Cortex of kidney (tissue), 1 donor: ENCODE measurements at places on chromosomes 1 and 21.

- no peak for DNase-seq
Measured at GRCh38 chr21:39675590-39675989, 62.9 kb downstream of the B3GALT5 start.

- no peak for DNase-seq
Measured at GRCh38 chr1:84698151-84699110, 8.2 kb upstream of the SSX2IP start.

GRCh38 chr1:20439282-20439681 lies 46.7 kb downstream of the CAMK2N1 start:
- no peak for DNase-seq

GRCh38 chr1:174912264-174912663 lies 87.5 kb upstream of the CACYBP start:
- no peak for DNase-seq

DNA sequence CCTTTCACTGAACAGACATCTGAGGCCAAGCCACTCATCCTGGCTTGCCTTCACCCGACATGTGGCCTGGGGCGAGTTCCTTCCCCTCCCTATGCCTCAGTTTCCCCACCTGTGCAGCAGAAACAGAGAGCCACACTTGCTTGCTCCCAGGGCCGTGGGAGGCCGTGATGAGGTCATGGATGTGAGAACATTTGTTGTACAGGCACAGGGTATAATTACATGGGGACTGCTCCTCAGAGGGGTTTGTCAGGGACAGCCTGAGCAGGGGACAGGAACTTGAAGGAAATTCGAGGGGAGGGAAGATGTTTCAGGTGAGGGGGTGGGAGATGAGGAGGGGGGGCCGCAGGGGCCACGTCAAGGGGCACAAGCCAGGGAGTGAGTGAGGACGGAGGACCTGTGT lies 56.1 kb downstream of the ALPL start:
- no peak for DNase-seq

DNA sequence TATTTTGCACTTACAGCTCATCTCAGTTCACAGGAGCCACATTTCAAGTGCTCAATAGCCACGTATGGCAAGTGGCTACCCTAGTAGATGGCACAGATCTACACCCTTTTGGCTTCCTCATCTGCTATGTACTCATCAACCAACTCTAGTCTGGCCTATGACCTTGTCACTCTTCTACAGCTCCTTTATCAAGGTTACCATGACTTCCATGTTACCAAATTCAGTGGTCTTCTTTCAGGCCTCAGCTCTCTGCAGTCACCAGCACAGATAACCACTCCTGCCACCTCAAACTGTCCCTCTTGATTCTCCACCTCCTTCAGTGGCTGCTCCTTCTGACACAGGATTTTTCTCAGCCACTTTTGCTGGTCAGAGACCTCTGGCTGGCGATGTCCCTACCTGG lies 11.7 kb upstream of the USP48 start:
- DNase-seq = no peak

GRCh38 chr1:77594366-77595112 lies 87.9 kb downstream of the ZZZ3 start:
- no peak for DNase-seq

- no peak for DNase-seq
Measured at GRCh38 chr1:192877283-192877886, 68.5 kb downstream of the RGS2 start.

DNA sequence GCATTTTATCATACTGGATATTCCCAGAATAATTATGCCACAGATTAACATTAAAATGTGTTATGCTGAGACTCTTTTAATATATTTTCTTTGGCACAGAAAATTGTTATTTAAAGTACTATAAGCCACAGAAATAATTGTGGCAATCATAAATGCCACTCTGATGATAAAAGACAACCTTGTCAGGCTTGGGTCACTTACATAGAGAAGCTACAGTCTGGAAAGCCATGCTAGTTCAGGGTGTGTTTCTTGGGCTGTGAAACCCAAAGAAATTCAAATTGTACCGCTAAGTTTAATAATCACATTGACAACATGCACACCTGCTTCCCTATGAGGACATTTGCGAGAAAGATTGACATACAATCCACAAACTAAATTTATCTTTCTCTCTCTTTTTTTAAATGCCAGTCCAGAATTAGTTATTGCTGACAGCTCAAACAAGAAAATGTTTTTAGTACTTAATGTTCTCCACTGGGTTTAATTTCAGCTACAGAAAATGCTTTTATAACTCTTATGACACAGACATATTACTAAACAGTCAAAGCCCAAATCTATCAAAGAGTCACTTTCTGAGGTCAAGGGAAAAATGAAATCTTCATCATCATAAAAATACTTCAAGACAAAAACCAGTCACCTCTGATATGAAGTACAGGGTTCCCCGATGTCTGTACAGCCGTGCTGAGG lies 38.7 kb downstream of the TTC13 start:
- no peak for DNase-seq

DNA sequence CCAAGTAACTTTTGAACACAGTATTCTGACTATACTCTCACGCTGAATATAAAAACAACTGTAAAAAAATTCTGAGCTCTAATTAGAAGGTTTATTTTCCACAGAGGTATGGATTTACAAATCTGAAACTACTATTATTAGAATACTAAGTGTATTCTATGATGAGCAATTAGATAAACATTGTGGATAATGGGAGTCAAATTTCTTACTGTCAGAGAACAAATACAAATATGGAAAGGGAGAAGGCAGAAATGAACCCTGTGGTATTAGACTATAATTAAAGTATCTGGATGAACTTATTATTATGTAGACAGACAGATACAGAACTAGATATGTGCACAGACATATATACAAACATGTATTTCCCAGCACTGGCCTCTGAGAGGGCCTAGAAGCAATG lies 22.6 kb downstream of the ALDH9A1 start:
- DNase-seq = no peak

- DNase-seq = no peak
Measured at GRCh38 chr1:62585469-62586155, 11.7 kb upstream of the ANGPTL3 start.

DNA sequence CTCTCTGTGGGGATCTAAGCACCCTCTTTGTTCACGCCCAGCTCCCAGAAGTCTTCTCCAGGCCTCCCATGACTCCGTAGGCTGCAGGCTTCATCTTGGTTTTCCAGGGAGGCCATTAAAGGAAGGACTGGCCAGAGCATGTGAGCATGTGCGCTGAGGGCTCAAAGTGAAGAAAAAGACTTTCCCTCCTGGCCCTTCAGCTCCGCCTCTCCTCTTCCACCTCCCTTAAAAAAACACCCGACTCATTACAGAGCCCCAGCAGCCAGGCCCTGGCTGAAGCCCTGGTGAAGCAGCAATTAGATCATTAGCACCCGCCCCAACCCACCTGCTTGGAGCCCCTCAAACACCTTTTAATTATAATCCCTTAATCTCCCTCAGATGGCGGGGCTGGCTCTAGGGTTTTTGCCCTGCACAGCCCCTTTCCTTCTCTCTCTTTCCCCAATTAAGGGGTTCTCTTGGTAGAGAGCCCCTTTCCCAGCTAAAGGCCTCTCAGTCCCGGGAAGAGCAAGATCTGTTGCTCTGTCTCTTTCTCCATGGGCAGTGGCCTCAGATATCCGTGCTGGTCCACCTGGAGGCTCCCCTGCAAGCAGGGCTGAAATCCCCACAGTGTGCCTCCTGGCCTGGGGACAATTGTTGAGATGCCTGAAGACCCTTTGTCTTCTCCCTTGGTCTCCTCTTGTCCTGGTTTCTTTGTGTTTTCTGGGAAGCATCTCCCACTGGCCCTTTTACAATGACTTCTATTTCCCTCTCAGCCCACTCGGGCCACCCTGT lies 30.5 kb downstream of the RHBG start:
- DNase-seq = no peak

GRCh38 chr1:41890825-41891198 lies 27.9 kb downstream of the HIVEP3 start:
- DNase-seq = no peak

GRCh38 chr1:37071829-37072228 lies 37.5 kb upstream of the GRIK3 start:
- no peak for DNase-seq

DNA sequence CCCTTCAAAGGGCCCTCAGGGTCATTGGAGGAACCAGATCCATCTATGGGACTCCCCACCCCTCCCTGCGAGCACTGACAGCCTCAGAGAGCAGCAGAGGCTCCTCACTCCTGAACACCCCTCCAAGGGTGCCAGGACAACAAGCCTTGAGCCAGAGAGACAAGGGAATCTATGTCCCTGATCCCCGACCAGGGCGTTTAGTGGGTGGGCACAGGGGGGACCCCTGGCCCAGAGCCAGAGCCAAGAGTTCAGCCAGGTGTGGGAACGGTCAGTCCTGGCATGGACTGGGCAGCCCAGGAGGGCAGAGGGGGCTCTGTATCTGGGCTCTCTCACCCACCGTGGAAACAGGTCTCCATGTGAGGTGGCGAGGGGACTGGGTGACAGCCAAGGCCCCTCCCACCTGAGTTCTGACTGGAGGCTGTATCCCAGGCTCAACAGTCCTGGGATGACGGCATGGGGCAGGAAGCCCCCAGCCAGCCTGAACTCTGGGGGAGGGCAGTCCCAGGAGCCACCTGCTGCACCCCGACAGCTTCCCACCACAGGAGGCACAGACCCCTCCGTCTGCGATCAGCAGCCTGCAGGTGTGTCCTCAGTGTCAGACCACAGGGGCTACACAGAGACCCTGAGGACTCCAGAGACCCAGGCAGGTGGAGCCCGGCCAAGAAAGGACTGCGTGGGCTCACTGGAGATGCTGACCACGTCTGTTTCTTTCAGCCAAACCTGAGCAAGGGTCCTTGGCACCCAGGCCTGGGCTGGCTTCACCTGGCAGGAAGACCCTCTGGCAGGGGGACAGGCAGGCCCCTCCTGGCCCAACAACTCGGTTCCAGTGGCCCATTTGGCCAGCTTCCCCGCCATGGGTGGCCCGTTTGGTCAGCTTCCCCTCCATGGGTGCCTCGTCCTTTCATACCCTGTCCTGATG lies 11.2 kb upstream of the SRARP start:
- no peak for DNase-seq

GRCh38 chr1:7585216-7585907 lies 185.7 kb upstream of the VAMP3 start:
- DNase-seq = no peak

- DNase-seq = no peak
Measured at GRCh38 chr21:18382141-18382540, 21.4 kb downstream of the TMPRSS15 start.

- DNase-seq = no peak
Measured at GRCh38 chr1:32759521-32759981, 57.0 kb upstream of the SYNC start.

- DNase-seq = no peak
Measured at GRCh38 chr21:41321211-41321907, 4.8 kb downstream of the FAM3B start.

DNA sequence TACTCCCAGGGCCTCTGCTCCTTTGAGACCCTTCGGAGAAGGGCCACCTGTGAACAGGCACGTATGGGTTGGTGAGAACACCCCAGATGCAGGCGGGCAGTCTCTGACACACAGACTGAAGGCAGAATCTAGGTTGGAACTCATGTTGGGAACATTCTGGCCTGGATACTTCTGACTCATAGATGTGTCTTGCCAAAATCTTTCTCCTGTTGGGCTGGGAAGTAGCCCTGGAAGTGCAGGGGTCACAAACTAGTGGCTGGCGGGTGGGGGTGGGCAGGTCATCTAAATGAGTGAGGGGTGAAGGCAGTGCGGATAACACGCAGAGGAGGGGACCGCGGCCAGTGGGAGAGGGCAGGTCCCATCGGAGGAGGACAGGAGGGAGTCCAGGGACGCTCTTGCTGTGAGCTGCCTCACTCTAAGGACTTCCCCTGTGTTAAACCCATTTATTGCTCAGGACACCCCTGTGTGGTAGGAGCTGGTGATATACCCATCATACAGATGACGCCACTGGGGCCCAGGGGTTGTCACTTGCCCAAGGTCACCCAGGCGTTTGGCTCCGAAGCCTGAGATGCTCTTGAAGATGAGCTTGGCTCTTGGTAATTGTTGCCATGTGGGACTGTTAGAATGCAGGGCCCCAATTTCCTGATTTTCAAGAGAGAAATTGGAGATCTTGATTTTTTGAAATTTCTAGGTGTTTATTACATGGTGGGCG lies 181.0 kb downstream of the PTPRU start:
- DNase-seq = no peak

GRCh38 chr1:151838222-151839081 lies 1.2 kb downstream of the C2CD4D start:
- DNase-seq = no peak

DNA sequence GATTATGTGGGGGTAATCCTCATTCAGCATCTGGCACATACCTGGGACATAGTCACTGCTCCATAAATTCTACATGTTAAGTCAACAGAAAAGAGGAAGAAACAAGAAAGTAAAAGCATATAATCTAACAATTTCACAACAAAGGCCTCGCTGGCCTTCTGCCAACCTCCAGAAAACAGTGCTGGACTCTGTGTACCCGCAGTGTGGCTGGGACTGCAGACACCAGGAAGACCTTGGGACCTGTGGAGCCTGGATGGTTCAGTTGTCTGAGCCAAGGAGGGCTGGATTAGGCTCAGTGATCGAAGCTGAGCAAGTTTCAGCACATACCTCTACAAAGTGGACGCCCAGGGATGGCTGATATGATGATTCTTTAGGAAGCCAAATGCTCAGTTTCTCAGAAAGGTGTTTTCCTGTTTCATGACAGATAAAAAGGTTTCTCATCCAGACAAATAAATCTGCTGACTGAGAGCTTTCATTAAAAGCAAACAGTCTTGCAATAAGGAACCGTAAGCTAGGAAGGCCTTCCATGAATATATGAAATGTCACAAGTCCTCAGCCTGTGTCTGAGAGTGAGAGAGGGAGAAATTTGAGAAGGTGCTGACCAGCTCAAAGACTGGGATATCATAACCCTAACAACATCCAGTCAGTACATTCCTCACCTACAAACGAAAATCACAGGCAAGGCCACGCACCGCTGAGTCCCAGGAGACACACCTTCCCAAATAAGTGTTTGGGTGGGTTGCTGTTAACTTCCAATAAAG lies 48.4 kb downstream of the CAPZB start:
- DNase-seq = no peak

DNA sequence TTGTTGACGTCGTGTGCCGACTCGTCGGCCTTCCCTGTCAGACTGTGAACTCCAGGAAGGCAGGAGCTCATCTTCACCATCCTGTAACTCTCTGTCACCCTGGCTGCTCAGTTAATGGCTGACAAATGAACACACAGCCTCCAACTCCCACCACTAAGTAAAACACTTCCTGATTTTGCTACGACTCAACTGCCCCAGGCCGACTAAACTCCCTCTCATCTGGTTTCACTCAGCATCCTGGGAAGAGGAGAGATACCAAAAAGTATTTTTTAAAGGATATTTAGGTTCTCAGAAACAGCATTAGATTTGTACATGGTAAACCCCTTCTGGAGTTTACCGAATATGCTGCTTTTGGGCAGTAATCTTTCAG lies 18.2 kb upstream of the LHX4 start:
- DNase-seq = no peak

DNA sequence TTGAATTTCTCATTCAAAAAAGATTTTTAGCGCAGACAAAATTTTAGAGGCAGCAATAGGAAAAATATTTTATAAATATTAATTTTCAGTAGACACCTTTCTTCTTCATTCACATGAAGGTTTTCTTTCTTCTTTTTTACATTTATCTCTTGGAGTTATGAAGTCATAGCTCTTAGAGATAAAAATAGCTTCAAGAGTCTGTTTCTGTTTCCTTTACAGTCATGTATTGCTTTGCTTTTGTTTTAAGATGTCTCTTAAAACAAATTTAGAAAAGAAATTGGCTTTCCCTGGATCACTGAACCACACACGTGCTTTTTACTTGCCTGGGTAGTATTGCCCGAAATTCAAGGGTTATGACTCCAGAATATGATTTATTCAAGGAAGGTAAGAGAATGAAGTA lies 369.9 kb upstream of the LRRC7 start:
- DNase-seq = no peak
